Activated CD4-positive, alpha-beta T cell treated with anti-CD3 and anti-CD28 coated beads for 1 hour (primary cell): ENCODE measurements at places on chromosomes 2 and 18.

- DNase-seq = no peak
Observed at GRCh38 chr2:156199588-156199987, 132.9 kb downstream of the NR4A2 start.

DNA sequence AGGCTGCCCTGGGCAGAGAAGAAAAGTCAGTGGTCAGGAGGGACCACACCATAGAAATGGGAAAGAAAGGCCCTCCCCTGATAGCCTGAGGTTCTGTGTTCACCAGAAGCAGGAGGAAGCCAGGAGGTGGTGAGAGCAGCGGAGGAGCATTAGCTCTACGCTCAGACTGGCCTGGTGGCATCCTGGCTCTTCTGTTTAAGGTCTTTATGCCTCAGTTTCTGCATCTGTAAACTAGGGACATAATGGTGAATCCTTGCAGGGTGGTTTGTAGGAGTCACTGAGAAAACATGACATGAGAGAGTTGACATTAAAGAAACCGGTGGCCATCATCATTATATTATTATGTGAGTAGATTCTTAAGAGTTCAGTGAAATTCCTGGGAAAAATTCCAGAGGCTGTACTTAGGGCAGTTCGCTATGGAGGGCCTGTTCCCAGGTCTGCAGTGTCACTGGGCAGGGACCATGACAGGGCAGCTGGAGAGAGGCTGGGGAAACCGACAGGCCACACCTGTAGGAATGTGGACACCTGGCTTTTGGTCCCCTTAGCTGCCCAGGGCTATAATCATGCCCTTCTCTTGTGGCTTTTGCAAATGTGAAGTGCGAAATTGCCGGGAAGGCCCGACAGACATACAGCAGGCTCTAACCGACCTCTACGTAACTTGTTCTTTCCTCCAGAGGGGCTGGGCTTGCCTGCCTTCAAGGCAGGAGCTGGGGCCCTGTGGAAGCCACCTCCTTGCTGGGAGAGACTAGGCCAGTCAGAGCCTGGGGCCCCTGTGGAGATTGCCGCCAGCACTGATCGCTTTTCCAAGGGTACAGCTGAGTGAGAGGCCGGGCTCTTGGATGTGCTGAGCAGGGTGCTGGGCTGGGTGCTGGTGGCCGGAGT is 31.0 kb downstream of the GLI2 start:
- no peak for DNase-seq

GRCh38 chr2:50754514-50754913 is 277.4 kb downstream of the NRXN1 start:
- no peak for DNase-seq

DNA sequence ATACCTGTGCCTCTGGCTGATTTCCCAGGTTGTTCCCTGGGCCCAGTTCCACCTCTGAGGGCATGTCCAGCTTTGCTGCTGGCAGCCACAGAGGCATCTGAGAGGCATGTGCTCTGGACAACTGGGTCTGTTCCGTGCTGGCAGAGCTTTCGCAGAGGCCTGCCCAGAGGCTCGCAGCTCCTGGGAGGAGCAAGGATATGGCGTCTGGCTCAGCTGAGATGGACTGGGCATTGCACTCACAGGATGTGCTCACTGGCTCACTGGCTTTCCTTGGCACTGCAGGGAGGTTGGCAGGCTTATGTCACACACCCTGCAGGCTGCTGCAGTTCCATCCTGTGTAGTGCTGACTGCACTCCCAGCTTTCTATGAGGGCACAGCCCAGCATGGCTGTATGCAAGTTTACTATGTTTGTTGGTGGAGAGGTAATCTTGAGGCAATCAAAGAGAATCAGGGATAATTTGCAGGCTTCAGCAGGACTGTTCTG is 172.3 kb downstream of the PRKCE start:
- no peak for DNase-seq

GRCh38 chr2:64644458-64645382 is 9.0 kb downstream of the SERTAD2 start:
- no peak for DNase-seq

GRCh38 chr2:241841181-241842066 is 17.3 kb downstream of the PDCD1 start:
- no peak for DNase-seq

DNA sequence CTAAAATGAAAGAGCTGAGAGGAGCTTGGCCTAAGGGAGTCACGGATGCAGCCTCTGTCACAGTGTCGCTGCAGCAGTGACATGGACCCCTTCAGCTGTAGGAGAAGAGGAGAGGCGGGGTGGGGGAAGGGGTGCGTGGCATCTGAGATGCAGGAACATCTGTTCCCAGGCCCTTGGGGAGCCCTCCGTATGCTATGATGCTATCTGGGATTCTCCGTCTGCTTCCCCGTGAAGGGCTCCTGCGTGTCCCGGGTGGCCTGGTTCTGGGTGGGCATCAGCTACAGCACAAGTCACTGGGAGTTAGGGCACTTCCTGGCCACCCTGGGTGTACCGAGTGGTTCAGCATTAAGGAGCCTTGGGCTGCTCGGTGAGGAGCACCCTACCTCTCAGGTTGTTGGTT is 35.6 kb upstream of the B3GNT7 start:
- DNase-seq = no peak

DNA sequence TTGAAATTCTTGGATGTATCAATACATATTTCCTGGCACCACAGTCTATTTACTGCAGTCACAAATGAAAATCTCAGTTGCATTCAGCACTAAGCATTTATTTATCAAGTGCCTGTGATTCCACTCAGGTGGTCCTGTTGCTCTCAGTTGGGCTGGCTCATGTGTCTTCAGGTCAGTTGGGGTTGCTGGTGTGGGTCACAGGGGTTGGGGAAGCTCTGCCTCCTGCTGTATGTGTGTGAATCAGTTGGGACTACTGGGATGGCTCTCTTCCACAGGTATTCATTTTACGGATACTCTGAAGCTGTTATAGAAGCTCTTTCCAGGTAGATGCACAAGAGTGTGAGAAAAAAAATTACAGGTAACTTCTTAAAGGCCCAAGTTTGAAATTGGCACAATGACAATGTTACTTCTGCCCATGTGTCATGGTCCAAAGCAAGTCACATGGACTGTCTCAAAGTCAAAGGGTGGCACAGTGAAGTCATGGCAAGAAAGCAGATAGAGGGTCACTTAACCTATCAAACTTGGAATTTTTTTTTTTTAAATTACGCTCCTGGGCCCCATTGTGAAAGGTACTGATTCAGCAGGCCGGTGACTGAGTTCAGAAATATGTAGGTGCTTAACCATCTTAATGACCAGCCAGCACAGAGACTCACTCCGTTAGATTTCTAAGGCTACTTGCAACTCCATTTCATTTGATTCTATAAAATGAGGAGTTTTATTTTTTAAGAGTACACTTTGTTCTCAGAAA is 249.2 kb upstream of the GCFC2 start:
- DNase-seq = no peak

GRCh38 chr2:127582863-127583861 is 47.7 kb downstream of the MYO7B start:
- DNase-seq = no peak

DNA sequence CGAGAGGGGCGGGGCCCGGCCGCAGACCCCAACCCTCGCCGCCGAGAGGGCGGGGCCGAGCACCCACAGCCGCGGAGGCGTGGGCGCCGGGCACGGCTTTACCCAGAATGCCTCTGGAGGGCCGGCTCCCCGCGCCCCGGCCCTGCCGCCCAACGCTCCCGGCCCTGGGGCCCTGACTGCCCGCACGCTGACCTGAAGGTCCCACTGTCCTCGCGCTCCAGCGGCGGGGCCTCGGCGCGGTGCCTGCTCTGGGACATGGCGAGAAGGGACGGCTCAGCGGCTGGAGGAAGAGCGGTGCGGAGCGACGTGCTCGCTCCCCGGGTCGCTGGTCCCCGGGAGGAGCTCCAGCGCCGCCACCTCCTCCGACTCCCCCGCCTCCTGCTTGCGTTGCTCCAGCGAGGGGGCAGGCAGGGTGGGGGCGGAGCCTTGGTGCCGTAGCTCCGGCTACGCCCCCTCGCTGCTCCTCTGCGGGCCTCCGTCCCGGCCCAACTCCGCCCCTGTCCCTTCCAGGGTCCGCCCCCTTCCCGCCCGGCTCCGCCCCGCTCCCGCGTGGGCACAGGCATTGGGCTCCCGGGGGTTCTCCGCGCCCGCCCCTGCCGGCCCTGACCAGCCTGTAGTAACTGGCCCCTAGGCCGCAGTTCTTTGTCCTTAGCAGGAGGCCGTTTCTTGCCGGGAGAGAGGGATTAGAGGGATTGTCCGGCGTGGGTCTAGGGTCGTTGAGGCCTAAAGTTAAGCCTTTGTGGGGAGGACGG is at the start of the genes PJVK and PRKRA:
Gene PJVK, plus strand, starts transcription at position 605 of the 752 bp plus-strand sequence. CDS start 2,032 bp downstream, outside the sequence.
Gene PRKRA, minus strand, starts transcription at position 402 of the 752 bp plus-strand sequence. Its CDS starts 145 bp downstream, at position 257.
- peak; percentile 93 for DNase-seq

DNA sequence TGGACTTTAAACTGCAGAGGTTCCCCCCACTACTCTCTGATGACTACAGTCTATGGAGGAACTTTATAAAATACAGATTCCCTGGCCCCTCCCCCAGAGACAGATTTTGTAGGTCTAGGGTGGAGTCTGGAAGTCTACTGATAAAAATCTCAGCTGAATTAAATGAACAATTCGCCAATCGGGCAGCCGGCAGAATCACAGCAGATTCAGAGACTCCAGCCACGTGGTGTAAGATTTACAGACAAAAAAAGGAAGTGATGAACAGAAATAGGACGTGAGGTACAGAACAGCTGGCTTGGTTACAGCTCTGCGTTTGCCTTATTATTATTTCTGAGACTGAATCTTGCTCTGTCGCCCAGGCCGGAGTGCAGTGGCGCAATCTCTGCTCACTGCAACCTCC is 21.4 kb upstream of the MTA3 start:
- no peak for DNase-seq

DNA sequence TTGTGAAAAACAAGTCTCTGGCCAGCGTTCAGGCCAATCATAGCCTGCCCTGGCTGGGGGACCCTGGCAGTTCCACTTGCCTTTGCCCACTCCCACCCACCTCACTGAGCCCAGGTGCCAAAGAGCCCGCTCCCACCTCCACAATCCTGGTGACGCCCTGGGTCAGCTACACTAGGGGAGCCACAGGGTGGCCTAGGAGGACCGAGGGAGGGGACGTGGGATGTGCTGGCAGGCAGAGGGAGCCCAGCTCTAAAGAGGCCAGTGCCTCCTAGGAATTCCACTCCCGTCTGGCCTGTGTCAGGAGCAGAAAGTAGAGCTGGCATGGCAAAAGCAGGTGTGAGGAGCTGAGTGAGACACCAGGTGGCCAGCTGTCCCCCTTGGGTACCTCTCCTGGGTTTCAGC is 49.3 kb downstream of the TNS1 start:
- no peak for DNase-seq

DNA sequence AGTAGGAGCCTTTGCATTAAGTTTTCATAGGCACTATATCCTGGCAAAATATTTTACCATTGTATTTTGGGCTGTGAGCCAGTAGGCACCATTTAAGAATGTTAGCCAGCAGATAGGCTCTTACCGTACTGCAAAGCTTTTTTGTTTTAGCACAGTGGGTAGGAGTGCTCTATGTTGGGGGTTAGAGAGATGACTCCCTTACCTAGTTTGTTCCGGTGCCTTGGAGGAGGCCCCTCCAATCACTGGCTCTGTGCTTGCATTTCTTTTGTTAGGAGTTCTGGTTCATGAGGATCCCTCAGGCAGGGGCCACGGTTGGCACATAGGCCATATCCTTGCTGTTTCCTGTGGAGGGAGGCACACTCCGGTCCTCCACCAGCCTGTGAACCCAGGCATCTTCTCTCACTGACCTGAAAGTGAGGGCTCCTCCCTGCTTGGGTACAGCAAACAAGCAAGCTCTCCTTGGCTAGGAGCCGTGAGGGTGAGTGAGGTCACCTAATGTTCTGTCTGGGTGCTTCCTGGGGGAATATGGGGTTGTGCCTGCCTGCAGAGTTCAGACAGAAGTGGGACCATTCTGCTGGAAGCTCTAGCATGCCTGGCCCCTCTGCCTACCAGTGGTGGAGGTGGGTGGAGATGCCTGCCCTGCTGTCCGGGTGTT is 29.8 kb downstream of the LTBP1 start:
- DNase-seq = no peak

GRCh38 chr2:136319237-136319636 is 201.3 kb upstream of the CXCR4 start:
- no peak for DNase-seq

DNA sequence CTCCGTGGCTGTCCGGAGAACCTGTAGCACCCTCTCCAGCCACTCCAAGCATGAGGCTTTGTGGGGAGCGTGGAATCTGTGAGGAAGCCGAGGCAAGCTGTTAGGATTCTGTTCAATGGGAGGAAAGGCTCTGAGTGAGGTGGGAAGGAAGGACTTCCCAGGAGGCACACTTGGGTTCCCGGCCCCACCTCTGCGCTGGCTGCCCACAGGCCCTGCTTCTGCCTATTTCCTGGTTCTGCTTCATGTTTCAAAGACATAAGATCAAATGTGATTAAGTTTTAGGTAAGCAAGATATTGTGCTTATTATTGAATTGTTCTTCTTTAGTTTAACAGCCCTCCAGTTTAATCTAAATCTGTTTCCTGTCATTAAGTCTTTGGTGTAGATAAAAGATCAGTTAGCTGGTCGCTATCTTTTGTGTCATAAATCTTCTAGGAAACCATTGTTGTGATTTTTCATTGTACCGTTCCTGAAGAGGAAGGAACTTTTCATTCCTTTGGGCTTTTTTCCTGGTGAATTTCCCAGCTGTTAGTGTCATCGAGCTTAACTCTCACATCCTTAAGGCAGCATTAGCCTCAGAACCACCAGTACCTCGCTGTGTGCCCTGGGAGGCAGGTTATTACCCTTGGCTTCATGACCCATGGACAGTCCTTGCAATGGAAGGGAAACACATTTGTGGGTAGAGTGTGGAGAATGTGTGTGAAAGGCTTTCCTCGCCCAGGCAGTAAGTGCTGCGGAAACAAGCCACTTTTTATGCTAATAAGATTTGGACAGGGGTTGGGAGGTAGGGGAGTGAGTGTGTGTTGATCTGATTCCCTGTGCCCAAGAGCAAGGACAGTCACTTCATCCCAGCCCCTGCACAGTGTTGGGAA is 61.9 kb upstream of the ALPP start:
- DNase-seq = no peak

DNA sequence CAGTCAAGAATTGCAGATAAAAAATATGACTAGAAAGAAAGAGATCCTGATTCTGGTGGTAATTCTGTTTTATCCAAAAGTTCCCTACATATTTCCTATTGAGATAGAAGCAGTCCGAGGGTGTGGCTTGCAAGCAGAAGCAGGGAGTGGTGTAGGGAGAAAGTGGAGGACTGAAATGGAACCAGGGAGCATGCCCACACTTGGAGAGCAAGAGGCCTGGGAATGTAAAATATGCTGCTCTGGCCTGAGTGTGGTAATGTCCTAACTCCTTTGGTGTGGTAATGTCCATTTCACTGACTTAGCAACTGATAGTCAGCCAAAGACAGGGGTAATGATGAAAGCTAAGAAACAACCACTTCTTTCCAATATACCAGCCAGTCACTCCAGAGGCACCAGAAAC is 30.1 kb upstream of the FMNL2 start:
- DNase-seq = no peak

GRCh38 chr2:43648994-43649701 is 12.1 kb downstream of the PLEKHH2 start:
- no peak for DNase-seq
